ENCODE measurements at places on chromosomes 11 and 22.

DNA sequence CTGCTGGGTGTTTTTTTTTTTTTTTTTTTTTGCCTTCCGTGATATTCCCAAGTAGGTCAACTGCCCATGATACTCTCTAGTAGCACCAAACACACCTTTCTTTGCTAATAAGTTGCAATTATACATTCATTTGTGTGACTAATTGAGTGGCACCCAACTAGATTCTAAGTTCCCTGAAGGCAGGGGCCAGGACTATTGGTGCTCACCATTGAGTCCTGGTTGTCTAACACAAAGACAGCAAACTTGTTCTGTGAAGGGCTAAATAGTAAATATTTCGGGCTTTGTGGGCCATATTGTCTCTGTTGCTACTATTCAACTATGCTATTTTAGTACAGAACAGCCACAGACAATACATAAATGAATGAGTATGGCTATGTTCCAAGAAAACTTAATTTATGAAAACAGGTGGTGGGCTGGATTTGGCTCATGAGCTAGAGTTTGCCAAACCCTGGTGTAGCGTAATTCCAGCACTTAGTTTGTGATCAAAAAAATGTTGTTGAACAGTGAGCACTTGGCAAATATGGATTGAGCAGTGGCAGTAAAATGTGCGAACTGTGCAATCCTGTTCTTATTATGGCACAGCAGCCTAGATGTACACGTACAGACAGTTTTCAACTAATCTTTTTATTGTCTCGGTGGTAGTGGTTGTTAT is 11.3 kb downstream of the ENDOD1 start:
- no peak for DNase-seq

GRCh38 chr11:116946414-116946813 is 109.0 kb upstream of the APOA1 start:
- DNase-seq: peak; percentile 59

DNA sequence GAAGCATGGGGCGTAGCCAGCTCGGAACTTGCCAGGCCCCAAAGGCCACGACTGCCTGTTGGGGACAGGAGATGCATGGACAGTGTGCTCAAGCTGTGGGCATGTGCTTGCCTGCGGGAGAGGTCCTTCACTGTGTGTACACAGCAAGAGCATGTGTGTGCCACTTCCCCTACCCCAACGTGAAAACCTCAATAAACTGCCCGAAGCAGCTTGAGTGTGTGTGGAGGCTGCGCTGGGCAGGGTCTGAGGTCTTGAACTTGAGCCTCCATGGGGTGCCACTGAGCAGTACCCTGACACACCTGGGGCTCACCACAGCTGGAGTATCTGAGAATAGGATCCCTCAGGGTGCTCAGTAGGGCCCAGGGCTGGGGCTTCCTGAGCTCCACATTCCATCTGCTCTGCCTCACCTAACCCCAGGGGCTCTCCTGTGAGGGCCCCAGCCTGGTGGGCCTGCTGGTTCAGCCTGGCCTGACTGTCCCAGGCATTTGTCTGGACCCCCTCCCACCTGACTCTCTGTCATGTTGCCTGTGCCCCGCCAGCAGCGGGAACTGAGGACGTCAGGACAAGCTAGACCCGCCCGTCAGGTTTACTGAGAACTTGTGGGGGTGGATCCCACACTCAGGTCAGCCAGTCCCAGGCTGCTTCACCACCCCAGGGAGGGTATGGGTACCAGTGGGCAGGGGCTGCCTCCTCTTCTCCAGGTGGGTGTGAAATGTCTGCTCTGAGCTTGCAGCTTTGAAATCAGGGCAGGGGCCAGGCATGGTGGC is 3.2 kb downstream of the RASSF7 start:
- no peak for DNase-seq

- peak; percentile 8 for DNase-seq
These were observed 12.4 kb upstream of the DSCAML1 start for GRCh38 chr11:117809236-117810055.

DNA sequence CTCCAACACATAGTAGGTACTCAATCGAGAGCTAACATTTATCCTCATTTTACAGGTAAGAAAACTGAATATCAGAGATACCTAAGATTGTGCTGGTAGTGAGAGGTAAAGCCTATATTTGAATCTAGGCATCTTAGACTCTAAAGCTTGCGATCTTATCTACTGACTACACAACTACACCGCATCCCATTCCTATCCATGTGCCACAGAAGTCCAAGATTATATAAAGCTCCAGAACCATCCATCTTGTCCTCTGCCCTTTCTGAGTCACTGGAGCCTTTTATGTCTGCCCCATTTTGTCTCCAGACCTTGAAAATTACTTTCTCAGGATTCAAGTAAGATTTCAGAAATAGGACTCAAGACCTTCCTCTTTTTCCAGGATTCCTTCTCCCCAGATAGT is 84.4 kb downstream of the OR5AK2 start:
- DNase-seq: peak; percentile 8

DNA sequence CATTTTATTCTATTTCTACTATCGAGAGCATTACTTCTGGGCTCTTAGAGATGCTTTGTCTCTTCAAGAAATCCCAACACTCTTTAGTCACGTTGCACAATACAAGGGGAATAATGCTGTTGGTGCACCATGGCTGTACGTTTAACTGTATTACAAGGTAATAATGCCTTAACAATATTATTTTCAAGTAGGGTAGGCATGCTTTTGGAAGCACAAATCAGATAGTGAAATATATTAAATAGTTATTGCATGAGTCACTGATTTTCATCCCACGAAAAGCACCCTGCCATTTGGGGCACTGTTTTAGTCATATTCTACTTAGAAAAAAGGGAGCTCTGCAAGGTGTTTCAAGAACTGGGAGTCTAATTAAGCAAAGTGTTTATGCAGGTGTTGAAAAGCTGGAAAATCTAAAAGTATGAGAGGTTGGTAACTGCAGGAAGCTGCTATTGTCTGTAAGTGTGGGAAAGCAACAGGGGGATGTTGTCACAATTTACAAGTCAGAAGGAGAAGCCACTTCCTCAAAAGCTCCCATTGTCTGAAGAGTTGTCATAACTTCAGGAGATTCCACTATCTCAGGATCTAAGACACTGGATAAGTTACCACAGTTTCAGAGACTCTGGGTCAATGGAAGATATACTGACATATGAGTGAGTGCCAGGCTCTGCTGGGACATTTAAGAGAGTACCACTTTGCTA is 218.2 kb downstream of the JRKL start:
- no peak for DNase-seq

DNA sequence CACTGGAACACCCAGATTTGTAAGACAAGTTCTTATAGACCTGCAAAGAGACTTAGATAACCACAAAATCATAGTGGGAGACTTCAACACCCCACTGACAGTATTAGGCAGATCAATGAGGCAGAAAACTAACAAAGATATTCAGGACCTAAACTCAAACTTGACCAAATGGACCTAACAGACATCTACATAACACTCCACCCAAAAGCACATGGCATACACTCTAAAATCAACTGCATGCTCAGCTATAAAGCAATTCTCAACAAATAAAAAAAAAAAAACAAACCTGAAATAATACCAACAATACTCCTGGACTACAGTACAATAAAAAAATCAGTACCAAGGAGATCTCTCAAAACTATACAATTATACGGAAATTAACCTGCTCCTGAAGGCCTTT is 115.0 kb downstream of the FDX1 start:
- no peak for DNase-seq

DNA sequence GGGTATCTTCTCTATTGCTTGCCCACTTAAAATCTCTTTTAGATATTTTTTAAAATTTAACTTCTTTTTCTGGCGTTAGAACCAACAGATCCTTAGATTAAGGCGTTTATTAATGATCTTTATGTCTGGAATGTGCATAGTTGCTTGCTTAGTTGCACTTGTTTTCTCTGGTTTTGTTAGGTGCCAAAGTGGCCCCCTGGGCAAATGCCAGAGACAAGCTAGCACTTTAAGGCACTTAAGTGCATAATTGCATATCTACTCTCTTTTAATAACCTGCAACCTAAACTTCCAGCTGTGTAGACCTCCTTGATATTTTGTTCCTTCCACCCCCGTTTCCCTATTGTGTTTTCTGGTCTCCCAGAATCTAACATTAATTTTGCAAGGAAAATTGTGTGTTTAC is 3.3 kb downstream of the RBM4 start:
- no peak for DNase-seq

- DNase-seq: no peak
These were observed 49.3 kb upstream of the PARVG start for GRCh38 chr22:44131412-44131811.

DNA sequence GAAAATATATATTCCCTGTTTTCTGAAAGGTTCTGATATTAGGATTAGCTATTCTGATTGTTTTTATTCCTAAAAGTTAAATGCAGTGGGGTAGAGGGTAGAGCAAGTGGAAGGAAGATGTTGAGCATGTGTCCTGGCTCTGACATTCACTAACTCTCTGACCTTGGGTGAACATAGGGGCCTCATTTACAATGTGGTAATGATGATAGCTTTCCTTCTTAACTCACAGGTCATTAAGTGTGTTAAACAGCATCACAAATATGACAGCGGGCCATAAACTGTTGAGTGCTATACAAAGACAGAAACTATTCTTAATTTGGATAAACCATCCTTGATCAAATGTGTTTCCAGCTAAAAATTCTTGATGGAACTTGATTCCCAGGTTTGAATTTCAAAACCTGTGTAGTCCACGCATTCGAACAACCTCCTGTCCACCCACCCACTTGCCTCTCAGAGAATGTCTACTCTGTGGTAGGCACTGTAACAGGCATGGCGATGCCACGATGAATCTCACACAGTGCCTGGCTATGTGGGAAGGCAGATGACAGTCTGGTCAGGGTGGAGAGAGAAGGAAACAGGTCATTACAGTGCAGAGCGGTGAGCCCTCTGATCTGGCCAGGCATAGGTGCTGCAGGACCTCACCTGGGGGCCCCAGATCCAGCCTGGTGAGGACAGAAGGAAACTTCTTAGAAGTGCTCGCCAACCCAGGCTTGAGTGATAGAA is 19.3 kb upstream of the PEX26 start:
- DNase-seq: no peak

- no peak for DNase-seq
These were observed 60.2 kb downstream of the CASP12 start for GRCh38 chr11:104837969-104838639.

- DNase-seq: peak; percentile 6
These were observed 912.8 kb downstream of the DLG2 start for GRCh38 chr11:84714316-84714780.

DNA sequence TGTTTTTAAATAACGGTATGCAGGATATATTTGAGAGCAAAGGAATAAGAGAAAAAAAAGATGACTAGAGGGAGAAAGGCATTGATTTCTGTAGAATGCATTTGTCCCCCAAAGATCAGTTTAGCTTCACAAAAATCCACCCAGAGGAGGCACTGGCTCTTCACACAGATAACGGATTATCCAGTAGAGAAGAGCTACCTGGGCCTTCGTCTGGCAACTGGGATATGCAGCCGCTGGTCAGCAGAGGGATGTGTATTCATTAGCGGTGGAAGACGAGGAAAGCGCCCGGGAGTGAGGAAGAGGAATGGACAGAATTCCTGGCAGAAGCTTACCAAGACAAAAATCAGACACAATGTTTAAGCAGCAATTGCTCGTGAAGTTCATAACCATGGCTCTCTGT is 5.6 kb upstream of the WT1 start:
- DNase-seq: no peak

DNA sequence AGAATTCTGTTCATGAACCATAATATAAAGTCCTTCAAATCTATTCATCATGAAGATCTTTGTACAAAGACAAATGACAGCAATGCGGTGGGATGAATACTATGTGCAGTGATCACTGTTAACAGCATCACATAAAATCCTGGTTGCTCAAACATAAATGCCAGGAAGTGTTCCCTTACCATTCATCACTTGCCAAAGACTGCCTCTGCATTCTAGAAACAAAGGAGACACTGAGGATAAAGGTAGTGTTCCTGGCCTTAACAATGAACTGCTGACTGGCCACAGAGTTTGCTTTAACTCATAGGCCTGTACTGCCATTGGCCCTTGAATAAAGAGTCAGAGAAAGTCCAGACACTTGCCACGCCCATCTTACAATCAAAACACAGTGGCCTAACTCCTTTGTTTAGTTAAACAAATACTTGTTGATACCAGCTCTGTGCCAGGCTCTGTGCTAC is 29.5 kb downstream of the C2CD3 start:
- DNase-seq: no peak

DNA sequence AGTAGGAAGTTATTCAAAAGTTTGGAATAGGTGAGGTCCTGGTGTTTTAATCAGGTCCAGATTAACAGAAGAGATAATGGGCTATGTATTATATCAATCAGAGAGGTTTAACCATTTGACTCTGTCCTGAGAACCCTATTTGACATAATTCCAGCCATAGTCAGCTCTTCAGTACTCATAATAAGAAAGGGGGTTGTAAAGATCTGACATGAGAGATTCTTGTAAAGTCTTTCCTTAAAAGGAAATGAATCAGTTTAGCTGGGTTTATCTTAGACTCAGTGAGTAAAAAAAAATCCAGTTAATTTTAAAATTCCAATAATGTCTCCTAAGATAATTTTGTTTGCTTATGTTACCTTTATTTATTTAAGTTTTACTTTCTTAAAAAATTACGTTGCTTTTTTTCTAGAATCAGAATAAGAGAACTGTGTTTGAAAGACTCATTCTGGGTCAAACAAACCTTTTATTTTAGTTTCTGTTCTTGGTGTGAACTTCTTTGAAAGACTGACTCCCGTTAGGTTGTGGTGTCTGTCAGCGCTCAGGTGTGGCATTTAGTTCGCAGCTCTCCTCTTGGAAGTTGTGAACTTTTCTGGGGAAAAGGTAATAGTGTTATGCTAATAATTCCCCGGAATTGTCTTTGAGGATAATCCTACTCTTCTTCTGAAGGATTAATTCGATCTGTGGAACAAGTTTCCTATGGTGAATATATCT is 20.5 kb downstream of the NUCB2 start:
- peak; percentile 34 for DNase-seq

- DNase-seq: no peak
These were observed 53.1 kb downstream of the GGTLC2 start for GRCh38 chr22:22697377-22698117.

DNA sequence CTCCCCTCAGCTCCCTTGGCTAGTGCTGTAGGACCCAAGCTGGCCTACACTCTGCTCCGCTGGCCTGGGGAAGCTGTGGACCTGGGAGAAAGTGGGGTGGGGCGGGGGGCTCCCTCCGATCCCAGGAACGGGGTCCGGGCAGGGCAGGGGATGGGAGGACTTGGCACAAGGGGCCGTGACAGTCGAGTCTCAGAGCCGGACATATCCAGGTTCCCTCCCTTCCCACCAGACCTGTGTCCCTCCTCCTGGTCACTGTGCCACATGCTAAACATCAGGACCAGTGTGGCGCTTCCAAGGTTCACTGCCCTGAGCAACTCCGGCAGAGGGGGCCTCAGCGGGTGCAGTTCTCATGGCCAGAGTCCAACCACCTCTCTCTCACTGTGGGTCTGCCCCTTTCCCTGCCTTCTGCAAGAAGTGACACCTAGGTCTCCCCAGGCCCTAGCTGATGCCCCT is 2.0 kb downstream of the DUSP8 start:
- no peak for DNase-seq

DNA sequence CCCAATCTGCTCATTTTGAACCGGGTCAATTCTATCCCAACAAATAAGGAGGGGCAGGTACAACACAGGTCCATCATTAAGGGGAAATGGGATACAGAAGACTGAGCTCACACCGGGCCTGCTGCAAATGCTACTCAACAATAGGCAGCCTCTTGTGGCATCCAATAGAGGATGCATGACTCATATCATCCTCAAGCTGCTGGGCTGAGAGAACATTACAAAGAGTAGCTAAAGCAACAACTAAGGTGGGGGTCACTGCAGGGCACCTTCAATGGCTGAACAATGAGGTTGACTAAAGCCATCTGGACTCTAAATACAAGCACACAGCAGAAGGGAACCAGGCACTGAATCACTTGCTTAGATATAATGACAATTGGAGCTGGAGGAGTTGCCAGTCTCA is 130.1 kb upstream of the SYN3 start:
- DNase-seq: no peak

- no peak for DNase-seq
These were observed 14.4 kb downstream of the EMID1 start for GRCh38 chr22:29219881-29220670.

Measured in IMR-90 (cell line).